Skeletal muscle cell (primary cell): ENCODE measurements at places on chromosomes 6 and 20.

DNA sequence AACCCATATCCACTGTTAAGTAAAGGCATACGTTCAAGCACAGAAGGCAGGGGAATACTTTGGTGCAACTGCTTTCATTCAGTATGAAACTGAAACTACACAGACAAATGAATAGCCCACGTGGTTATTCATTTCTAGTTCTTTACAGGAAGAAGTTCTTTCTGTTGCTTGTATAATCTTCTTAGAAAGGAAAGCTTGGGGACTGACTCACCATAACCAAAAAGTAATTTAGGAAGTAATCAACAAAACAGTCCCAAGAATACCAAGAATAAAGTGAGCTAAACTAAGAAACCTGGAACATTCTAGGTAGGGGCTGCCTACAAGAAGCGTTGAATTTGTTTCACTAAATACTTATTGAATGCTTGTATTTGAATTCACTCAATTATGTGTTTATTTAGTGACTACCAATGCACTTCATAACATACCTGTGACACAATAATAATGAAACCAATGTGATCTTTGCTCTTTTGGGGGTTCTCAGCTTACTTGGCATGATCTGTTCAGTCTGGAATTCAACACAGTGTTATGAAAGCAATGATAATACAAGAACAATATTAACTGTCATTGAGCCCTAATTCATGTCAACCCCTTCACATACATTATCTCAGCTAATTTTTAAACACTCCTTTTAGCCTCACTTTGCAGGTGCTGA lies 25.1 kb upstream of the KIAA0408 start:
- DNase-seq, result peak; percentile 36

DNA sequence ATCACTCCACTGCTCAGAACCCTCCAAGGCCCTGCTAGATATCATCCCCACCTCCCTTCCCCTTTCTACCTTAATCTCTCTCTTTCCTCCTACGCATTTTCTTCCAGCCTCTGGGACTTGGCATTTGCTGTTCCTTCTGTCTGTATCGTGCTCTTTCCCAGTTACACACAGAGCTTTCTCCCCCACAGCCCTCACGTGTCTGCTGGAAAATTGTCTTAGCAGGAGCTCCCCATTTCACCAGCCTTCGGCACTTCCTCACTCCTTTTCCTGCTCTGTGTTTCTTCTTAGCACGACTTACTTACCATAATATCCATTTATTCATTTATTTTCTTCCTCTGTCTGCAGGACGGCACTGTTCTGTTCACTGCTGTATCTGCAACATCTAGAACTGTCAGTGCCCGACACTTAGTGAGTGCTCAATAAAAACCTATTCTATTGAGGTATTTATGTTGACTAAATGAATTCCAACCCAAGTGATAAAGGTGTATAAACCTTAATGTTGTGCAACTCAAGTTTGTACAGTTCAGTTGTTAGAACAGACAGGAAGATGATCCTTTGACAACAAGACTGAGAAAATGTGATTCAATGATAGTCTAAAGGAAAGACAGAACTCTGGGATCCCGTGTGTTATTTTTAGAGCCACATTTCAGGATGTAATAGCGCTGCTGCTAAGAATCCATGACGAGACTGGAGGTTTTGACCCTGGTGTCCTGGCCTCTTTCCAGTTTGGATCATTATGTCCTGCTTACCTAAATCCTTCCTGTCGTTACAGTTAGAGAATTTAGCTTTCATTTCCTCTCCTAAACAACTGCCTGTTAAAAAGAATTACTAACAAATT lies 170.1 kb upstream of the LAMP5 start:
- peak; percentile 89 for DNase-seq

- DNase-seq, result peak; percentile 93
Measured at GRCh38 chr6:161439093-161439492, 165.2 kb upstream of the AGPAT4 start.

DNA sequence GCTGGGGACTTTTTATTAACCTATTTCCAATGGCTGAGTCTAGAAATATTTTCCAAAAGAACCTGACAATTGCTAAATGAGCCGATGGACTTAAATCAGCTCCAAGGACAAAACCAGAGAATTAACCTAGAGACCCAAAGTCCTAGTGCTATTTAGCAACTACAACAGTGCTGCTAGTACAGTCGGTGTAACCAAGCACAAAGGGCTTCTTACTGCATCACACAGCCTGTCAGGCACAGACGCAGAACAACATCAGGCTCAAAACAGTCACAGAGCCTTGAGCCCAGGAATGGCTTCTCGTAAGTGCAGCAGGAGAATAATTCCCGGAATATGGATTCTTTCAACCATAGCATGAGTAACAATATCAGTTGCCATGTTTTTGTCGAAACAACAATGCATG lies 70.0 kb downstream of the GFOD1 start:
- DNase-seq, result no peak

DNA sequence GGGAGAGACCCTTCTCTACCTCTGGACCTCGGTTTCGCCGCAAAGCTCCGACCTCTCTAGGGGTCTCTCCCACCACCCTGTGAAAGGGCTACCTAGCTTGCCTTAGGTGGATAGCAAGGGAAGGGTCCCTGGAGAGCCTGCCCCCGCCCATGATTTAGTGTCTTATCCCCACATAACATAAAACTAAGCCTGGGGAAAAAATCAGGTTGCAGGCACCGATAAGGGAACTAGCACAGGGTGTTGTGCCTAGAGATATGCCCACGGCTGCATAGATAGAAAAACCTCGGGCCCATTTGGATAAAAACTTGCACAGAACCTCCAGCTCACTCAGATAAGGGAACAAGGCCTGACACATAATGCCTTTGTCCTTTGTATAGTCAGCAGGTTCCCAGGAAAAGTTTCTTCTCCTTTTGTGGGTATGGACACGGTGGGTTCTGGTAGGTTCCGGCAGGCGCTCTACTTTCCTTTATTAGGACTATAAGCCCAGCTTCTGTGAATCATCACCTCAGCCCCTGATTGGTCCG lies 846 bp downstream of the ZSCAN31 start:
- DNase-seq, result no peak

- DNase-seq, result no peak
Measured at GRCh38 chr6:19811397-19812079, 25.6 kb upstream of the ID4 start.

GRCh38 chr6:99613409-99613704 lies 6.7 kb downstream of the PRDM13 start:
- no peak for DNase-seq
